ENCODE measurements at places on chromosomes 1 and 21.

DNA sequence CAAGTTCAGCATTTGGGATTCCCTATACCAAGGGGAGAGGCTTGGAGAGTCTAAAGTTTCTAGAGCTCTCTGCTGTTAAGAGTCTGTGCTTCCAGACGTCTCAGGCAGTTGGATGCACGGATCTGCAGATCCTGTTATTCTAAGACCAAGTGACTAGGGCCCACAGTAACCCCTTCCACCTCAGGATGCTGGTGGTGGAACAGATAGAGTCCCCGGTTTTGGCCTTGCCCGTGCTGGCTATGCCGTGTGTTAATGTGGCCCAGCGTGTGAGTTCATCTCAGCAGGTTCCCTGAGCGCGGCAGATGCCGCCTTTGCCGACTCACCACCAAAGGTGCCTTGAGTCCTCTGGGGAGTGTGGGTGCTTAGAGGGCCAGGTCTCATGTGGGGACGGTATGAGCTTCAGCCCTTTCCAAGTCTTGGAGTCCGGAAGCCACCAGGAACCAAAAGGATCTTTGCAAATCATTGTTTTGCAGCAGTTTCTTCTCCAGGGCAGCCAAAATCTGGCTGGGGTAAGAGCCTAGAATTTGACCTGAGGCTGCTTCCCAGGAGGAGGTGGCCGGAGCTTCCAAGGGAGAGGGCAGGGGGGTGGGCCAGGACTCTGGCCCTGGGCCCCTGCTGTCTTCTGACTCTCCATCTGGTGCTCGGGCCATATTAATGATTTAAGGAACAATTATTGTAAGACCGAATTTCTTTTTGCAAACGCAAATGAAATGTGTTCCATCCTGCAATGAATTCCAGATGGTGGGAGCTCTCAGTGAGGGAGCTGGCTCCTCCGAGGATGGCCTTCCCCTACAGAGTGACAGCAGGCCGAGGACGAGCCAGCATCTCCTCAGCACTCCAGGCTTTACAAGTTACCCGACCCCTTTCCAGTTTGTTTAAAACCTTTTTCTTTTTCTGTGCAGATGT, 205.7 kb downstream of the FOXD2 start:
- DNase-seq = no peak

GRCh38 chr1:19033926-19034680, 77.6 kb upstream of the IFFO2 start:
- DNase-seq = no peak

DNA sequence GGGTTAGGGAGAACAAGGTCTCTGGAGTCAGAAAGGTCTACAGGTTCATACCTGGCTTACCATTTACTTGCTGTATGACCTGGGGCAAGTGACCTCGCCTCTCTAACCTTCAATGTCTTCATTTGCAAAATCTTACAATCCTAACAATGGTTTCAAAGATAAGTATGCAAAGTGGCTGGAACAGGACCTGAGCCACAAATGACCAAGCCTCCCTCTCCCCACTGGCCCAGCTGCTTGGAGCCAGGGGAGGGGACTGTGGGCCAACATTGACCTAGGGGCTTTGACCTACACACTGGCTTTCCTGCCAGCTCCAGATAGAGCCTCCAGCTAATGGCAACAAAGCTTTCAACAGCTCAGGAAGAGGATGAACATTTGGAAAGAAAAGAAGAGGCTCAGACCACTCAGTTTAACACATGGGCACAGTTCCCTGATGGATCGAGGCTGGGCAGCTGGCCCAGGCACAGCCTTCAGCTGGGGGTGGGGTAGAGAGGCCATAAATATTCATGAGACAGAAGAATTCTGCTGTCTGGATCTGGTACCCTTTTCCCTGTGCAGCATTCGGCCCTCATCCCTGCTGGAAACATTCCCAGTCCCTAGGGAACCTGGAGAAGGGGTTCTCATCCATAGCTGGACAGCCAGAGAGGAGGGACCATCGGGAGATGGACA, 12.9 kb downstream of the PTAFR start:
- DNase-seq = no peak

GRCh38 chr1:241638909-241639622, 1.1 kb downstream of the CHML start:
- DNase-seq = peak; percentile 39

- DNase-seq = no peak
These were observed 186.8 kb downstream of the SEC16B start for GRCh38 chr1:177783051-177783450.

GRCh38 chr21:14687268-14687625, 141.1 kb upstream of the SAMSN1 start:
- no peak for DNase-seq

DNA sequence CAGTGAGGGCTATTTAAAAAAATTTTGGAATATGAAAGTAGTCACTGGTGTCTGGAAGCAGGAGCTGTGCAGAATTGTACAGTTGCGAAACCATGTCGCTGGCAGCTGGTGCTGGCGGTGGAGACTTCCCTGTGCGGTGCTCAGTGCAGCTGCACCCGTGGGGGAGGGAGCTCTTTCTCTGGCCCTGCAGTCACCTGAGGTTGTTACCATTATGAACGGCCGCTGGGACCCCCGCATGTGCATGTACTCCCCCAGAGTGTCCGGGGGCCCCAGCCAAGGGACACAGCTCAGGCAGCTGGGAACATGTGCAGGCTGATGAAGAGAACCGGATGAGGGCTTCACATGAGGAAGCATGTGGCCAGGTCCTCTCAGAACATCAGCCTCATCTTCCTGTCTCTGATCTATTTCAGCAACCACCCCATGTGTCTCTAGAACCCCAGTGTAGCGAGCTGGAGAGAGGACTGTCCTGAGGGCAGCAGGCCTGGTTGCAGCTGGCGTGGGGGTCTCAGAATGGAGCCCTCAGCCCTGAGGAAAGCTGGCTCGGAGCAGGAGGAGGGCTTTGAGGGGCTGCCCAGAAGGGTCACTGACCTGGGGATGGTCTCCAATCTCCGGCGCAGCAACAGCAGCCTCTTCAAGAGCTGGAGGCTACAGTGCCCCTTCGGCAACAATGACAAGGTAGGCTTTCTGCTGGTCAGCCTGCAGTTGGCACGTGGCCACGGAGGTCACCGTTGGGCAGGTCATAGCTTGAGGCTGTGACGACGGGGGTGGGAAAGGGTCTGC, at the start of gene TRPM2:
TSS of gene TRPM2 (plus strand) at position 431 of the 780 bp plus-strand sequence. CDS start at position 511, 80 bp downstream.
- no peak for DNase-seq

DNA sequence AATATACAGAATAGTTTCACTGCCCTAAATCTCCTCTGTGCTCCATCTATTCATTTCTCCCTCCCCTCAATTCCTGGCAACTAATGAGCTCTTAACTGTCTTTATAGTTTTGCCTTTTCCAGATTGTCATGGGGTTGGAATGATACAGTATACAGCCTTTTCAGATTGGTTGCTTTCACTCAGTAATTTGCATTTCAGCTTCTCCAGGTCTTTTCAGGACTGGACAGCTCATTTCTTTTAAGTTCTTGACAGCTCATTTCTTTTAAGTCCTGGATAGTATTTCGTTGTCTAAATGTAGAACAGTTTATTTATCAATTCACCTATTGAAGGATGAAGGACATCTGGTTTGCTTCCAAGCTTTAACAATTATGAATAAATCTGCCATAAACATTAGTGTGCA, 22.6 kb downstream of the KRTAP21-3 start:
- DNase-seq = no peak

DNA sequence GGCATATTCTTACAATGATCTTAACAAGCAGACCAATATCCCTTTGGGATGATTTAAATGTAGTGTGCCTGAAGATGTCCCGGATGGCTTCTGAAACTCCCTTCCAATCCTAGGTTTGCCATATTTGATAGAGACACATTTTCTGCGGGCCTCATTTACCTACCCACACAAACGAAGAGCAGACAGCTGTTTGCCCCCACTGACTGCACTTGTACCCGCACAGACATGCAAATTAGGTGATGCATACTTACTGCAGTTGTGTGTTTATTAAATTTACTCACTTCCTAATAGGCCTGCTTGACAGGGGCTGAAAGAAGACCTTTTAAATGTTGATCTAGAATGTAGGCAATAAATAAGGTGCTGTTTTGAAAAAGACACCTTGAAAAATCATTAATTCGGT, 257.9 kb upstream of the RRP15 start:
- DNase-seq = no peak

DNA sequence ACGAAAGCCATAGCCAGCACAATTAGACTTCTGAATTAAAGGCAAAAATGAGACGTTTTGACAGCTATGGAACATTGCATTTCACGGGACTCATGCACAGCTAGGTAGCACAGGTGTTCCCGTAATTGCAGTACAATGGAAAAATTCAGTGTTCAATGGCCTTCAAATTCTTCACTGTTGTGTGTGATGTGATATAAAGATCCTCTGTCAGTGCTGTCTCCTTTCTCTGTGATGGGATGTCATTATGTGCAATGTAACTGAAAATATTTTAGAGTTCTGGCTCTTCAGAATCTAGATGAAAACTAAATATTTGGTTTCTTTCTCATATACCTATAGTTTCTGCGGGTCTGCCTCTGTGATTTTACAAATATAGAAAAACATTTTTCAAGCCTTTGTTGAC, 1599.7 kb downstream of the MRPL39 start:
- DNase-seq = no peak

- no peak for DNase-seq
These were observed 2.4 kb upstream of the WNT9A start for GRCh38 chr1:227949954-227950734.

GRCh38 chr1:9589719-9590157, 1.0 kb downstream of the TMEM201 start:
- DNase-seq = peak; percentile 14

- no peak for DNase-seq
These were observed 67.5 kb upstream of the GFI1 start for GRCh38 chr1:92554216-92554615.

DNA sequence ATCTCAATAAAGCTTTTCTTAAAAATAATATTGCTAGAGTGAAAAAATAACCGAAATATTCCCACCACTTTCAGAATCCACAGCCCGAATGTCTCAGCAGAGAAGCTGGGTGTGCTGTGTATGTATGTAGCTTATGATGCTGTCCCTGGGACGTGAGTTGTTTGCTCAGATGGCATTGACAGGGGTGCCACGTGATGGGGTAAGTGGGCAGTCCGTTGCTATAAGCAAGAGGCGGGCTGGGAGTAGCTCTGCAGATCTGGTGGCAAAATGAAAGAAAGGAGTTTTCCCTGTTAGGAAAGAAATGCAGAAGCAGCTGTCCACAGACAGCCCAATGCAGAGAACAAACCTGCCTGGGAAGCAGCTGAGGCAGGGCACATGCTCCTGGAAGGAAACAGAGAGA, 3.8 kb upstream of the FAM20B start:
- peak; percentile 78 for DNase-seq

GRCh38 chr1:163120372-163120771, 51.2 kb downstream of the RGS4 start:
- no peak for DNase-seq

Data from hematopoietic multipotent progenitor cell treated with erythropoietin and hydrocortisone succinate and interleukin-3 and kit ligand, for 8 days (in vitro differentiated cells).